ENCODE measurements at places on chromosomes 5 and 9.

DNA sequence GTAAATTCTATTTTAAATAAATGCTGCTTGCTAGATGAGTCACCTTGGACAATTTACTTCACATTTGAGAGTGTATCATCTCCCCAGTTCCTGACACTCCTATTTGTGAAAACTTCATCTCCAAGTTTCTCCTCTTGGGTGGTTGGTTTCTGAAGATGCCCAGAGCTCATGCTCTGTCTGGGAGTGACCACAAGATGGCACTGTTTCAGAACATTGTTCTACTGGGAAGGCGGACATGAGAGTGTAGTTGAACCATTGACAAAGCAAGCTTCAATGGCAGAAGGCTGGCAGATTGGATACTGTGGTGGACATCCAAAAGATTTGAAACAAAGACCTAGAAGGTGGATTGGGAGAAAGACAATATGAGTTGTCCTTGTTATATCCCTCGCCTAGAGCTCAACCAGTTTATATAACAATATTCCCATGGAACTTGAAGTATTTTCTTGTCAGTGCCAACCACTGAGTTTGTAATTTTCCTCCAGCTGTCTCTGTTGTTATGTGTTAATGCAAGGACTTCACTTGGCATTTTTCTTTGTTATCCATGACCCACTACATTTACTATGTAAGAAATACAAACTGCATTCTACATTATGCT is 234.3 kb upstream of the ANKH start:
- peak; percentile 51 for DNase-seq

GRCh38 chr5:170142196-170142595 is 36.5 kb downstream of the FOXI1 start:
- no peak for DNase-seq

GRCh38 chr5:140840978-140841962 is at the start of gene PCDHA8:
Gene PCDHA8, plus strand, starts transcription at chr5:140841187. Its CDS starts 135 bp downstream, at chr5:140841322.
- no peak for DNase-seq

GRCh38 chr5:52262844-52263243 is 524.9 kb upstream of the ITGA1 start:
- DNase-seq, result no peak

- DNase-seq, result no peak
These were observed 13.6 kb downstream of the LPCAT1 start for GRCh38 chr5:1510151-1510561.

DNA sequence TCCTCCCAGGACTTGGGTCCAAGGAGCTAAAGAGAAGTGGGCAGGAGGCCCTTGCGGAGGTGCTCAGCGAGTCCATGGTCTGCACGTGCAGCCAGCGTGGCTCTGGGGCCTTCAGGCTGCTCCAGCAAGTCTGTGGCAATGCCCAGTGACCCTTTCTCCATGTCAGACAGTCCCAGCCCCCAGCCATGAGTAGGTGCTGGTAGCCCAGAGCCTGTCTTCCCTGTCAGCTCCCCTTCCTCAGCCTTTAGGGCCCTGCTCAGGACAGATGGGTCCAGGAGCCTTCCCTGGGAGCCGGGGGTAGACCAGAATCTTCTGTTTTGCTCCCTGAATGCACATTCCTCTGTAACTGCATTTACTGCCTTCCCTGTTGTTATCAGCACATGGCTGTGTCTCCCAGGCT is 147.2 kb upstream of the IRX2 start:
- DNase-seq, result no peak

GRCh38 chr9:106575823-106576222 is 287.1 kb upstream of the ZNF462 start:
- DNase-seq, result no peak

- no peak for DNase-seq
These were observed 177.8 kb downstream of the GABBR2 start for GRCh38 chr9:98530806-98531386.

- DNase-seq, result no peak
These were observed 80.9 kb upstream of the COL5A1 start for GRCh38 chr9:134560654-134561053.

DNA sequence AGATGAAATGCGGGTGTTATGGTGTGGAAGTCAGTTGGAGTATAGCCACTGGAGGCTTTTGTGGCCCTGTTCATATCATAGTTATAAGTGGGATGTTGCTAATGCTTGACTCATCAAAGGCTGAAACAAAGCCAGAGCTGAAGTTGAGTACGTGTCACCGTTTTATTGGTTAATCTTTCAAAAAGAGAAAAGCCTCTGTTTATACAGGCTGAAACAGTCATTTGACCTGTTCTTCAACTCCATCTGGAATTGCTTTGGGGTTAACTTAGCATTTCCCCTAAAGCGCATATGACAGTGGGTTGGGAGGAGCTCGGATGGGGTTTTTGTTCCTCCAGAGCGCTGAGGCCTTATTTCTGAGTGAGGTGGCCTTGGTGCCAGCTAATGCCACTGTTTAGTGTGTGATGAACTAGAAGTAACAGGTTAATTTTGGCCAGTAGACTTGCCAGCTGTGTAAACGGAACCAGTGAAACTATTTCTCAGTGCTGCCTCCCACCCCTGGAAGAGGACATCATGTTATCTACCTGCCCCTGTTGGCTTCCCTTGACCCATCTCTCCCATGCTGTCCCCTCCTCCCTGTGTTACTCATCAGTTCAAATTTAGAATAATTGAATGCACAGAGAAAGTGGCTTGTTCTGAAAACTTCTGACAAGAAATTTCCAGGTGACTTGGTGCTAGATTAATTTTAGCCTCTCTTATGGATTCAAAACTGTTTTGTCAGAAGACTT is 34.2 kb downstream of the MTAP start:
- no peak for DNase-seq

GRCh38 chr5:41790038-41790776 is 80.0 kb downstream of the OXCT1 start:
- no peak for DNase-seq

- no peak for DNase-seq
These were observed 809.8 kb upstream of the NUDT12 start for GRCh38 chr5:104372376-104372775.

All from stimulated activated effector memory CD8-positive, alpha-beta T cell treated with anti-CD3 and anti-CD28 coated beads, Interleukin-12 subunit alpha, Interleukin-12 subunit beta, amount 100 ng/mL, for 72 hours (primary cell).